ENCODE measurements at places on chromosomes 12 and 14. TPM values are rescaled to one million over a fixed set of nuclear protein-coding genes. Genes with fewer than 3 reads are reported as not detected.

The CNTN1 gene
- total RNA-seq, result not detected

The FUT8 gene
- total RNA-seq, result 44.6 TPM

The STYK1 gene
- not detected for total RNA-seq

The IRAK3 gene
- total RNA-seq, result 22.0 TPM

The BIN2 gene
- total RNA-seq, result not detected

The ADAM21 gene
- total RNA-seq, result 1.4 TPM

The AKAP6 gene
- total RNA-seq, result under 0.01 TPM

The KRT85 gene
- not detected for total RNA-seq

The ENDOU gene
- total RNA-seq, result 0.18 TPM

The CLEC12A gene
- not detected for total RNA-seq

The ADSS1 gene
- total RNA-seq, result 6.3 TPM

The PDZRN4 gene
- not detected for total RNA-seq

The TMEM179 gene
- total RNA-seq, result not detected

The DACT1 gene
- 4.5 TPM for total RNA-seq

The POLE2 gene
- total RNA-seq, result 4.9 TPM

The FAM90A1 gene
- not detected for total RNA-seq

The TEX52 gene
- not detected for total RNA-seq

The FSCB gene
- not detected for total RNA-seq

The MDP1 gene
- total RNA-seq, result 9.2 TPM

The GLIPR1L1 gene
- total RNA-seq, result not detected

The B4GALNT3 gene
- not detected for total RNA-seq

The COX8C gene
- total RNA-seq, result not detected

The CCDC196 gene
- not detected for total RNA-seq

The PTPRB gene
- 2.6 TPM for total RNA-seq

The CEBPE gene
- not detected for total RNA-seq

The MGST1 gene
- 261 TPM for total RNA-seq

The COL2A1 gene
- not detected for total RNA-seq

The COCH gene
- 1.3 TPM for total RNA-seq

The DPF3 gene
- total RNA-seq, result not detected

The STAC3 gene
- total RNA-seq, result not detected

The SYCP3 gene
- total RNA-seq, result not detected

The KLHDC1 gene
- total RNA-seq, result 2.6 TPM

The NTS gene
- total RNA-seq, result not detected

The MIS18BP1 gene
- 10.0 TPM for total RNA-seq

The TMEM233 gene
- total RNA-seq, result 0.49 TPM

The TROAP gene
- 4.1 TPM for total RNA-seq

The PLBD1 gene
- 2.1 TPM for total RNA-seq

The GPR84 gene
- total RNA-seq, result not detected

The OR10A7 gene
- not detected for total RNA-seq

The SMIM41 gene
- total RNA-seq, result not detected

The RPL10L gene
- total RNA-seq, result not detected

The KRT7 gene
- total RNA-seq, result 85.9 TPM

The LALBA gene
- not detected for total RNA-seq

The FAM222A gene
- total RNA-seq, result 0.72 TPM

The CPNE6 gene
- not detected for total RNA-seq

The IAPP gene
- not detected for total RNA-seq

The IKZF4 gene
- 1.1 TPM for total RNA-seq

The GLTP gene
- 39.2 TPM for total RNA-seq

The LETMD1 gene
- total RNA-seq, result 33.9 TPM

The OR11H12 gene
- not detected for total RNA-seq

The SDS gene
- not detected for total RNA-seq

The DLGAP5 gene
- 7.8 TPM for total RNA-seq

The LIMA1 gene
- 103 TPM for total RNA-seq

The NANOG gene
- not detected for total RNA-seq
